ENCODE measurements at places on chromosomes 6 and 20. TPM values are rescaled to one million over a fixed set of nuclear protein-coding genes. Genes with fewer than 3 reads are reported as not detected.

DNA sequence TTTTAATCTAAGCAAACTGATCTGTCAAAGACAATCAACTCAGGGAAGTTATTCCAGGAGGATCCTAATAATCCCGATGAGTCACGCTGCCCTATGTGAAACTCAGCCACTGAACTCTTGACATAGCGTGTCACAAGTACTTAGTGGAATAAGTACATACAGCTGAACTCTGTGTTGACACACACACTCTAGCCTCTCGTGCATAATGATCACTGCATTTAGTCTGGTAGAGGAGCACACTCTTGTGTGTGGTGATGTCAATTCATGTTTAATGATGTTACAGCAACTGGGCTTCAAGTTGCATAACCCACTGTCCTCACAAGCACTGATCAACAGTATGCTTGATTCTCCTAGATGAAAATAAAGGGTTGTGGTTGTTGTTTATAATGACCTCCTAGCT, 148.3 kb downstream of the HACE1 start:
- DNase-seq: no peak

DAAM2 gene
- total RNA-seq: not detected

- DNase-seq: no peak
Measured at GRCh38 chr6:45835721-45836437, 179.8 kb downstream of the CLIC5 start.

DNA sequence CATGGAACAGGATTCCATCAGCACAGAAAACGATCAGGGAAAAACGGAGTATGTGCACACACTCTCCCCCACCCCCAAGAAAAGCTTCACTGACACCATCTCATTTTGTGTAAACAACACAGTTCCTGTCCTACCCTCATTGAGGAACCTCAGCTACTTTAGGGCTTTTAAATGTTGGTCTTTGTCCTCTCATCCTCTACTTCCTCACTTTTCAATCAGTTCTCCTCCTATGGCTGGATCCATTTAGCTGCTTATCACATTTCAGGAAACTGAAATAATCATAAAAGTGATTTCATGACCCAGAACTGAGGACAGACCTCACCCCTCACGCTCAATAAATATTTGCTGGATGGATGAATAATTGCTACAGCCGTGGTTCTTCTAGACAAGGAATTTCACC, 33.1 kb upstream of the PNRC1 start:
- no peak for DNase-seq

GRCh38 chr6:54041239-54041638, 70.0 kb upstream of the MLIP start:
- no peak for DNase-seq

- peak; percentile 71 for DNase-seq
Measured at GRCh38 chr6:44001318-44002066, 125.8 kb downstream of the MRPL14 start.
